ENCODE measurements at places on chromosomes 3 and 15. TPM values are rescaled to one million over a fixed set of nuclear protein-coding genes. Genes with fewer than 3 reads are reported as not detected.
A peak's percentile ranks its signal among the peaks of the same experiment; 100 is the strongest.

SYNPR gene
- total RNA-seq: not detected

CERS3 gene
- 0.12 TPM for total RNA-seq

FHIT gene
- 7.7 TPM for total RNA-seq

GNAT1 gene
- not detected for total RNA-seq

DNA sequence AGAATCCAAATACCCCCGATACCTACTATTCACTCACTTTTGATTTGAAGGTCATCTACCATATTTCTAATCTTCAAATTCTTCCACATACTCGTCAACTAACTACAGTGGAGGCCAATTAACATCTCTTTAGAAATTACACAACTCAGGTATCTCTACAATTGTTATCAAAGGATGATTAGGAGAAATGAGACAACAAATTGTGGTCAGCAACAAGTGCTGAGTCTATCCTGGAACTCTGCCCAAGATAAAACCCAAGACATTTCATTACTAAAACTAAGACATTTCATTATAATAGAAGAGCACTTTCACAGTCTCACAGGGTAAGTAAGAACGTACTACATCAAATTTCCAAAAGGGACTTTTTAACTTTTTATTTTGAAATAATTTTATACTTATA, 100.0 kb downstream of the TBC1D5 start:
- DNase-seq: no peak
- no peak overlapping the region for H3K4me3 ChIP-seq
- no peaks in the 10 kb centered on the region for H3K27me3 ChIP-seq
- no peak overlapping the region for H3K27ac ChIP-seq
- H3K36me3 ChIP-seq: no peaks in the 10 kb centered on the region

GRCh38 chr3:177037241-177037640, 160.0 kb downstream of the TBL1XR1 start:
- H3K4me3 ChIP-seq: no peak overlapping the region
- H3K4me1 ChIP-seq: no peaks in the 10 kb centered on the region
- no peaks in the 10 kb centered on the region for H3K36me3 ChIP-seq
- DNase-seq: no peak
- H3K27me3 ChIP-seq: no peaks in the 10 kb centered on the region

DNA sequence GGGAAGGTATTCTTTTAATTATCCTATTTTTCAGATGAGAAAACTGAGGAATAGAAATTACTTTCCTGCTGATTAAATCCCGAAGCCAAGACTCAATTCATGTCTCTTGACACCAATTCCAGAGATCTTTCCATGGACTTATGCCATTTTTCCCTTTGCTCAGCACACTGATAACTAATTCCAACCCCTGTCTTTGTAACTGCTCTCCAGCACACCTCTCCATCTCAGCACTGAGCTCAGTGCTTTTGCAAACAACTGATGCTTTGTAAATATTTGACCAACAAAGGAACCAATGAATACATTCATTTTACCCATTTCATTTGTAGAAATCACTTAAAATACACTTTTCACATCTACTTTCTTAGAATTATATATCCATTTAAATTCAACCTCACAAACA, 249.1 kb downstream of the IL5RA start:
- no peaks in the 10 kb centered on the region for H3K4me1 ChIP-seq
- H3K27me3 ChIP-seq: no peaks in the 10 kb centered on the region
- no peaks in the 10 kb centered on the region for H3K36me3 ChIP-seq
- H3K27ac ChIP-seq: no peak overlapping the region
- H3K4me3 ChIP-seq: no peak overlapping the region

DNA sequence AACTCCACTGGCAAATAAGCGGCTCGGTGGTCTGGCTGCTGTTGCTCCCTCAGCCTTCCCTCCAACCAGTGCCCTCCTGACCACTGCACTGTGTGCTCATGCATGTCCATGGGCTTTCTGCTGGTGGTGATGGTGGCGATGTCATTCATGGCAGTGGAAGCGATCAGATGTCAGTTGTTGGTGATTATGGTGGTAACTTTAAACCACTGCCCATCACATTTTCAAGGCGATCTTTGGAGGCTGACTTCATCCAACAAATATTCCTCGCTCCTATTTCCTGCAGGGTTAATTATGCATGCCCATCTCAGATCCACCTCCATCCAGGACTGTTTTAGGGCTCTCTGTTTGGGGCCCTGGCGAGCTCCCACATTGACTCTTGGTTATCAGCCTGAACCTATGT, 13.4 kb upstream of the HCN4 start:
- H3K27me3 ChIP-seq: no peaks in the 10 kb centered on the region
- H3K4me3 ChIP-seq: no peak overlapping the region
- no peaks in the 10 kb centered on the region for H3K4me1 ChIP-seq
- no peaks in the 10 kb centered on the region for H3K36me3 ChIP-seq

- DNase-seq: peak; percentile 64
- H3K27ac ChIP-seq: peak overlapping the region; percentile 41
- no peaks in the 10 kb centered on the region for H3K27me3 ChIP-seq
- H3K36me3 ChIP-seq: no peaks in the 10 kb centered on the region
- H3K4me1 ChIP-seq: no peaks in the 10 kb centered on the region
- no peak overlapping the region for H3K4me3 ChIP-seq
Measured at GRCh38 chr3:16665282-16665741, 60.1 kb upstream of the DAZL start.

DNA sequence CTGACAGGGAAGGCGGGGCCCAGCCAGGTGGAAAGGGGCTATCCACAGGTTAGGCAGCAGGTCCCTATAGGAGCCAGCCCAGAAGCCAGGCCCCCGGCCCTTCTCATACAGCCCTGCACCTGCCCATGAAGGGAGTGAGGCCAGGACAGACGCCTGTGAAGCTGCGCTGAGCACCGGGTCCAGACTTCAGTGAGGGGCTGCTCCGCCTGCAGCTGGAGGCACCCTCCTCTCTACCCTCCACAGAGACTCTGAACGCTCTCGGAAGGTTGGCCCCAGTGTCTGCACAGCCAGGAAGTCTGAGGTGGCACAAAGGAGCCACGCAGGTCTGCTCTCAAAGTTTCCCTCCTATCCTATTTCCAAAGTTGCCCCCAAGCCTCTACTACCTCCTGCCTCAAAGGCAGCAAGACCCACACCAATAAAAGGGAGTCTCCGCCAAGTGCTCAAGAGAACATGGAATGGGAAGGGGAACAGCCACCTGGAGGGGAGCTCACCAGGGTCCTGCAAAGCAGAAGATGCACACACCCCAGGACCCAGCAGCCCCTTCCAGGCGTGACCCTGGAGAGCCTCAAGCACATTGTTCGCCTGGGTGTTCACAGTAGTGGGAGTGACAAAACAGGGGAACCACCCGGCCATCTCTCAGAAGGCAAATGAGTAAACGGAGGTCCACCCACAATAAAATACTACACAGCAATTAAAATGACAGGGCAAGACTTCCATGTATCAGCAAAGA, 19.5 kb downstream of the XXYLT1 start:
- no peaks in the 10 kb centered on the region for H3K36me3 ChIP-seq
- H3K4me3 ChIP-seq: no peak overlapping the region
- H3K4me1 ChIP-seq: no peaks in the 10 kb centered on the region
- no peaks in the 10 kb centered on the region for H3K27me3 ChIP-seq
- no peak overlapping the region for H3K27ac ChIP-seq

DNA sequence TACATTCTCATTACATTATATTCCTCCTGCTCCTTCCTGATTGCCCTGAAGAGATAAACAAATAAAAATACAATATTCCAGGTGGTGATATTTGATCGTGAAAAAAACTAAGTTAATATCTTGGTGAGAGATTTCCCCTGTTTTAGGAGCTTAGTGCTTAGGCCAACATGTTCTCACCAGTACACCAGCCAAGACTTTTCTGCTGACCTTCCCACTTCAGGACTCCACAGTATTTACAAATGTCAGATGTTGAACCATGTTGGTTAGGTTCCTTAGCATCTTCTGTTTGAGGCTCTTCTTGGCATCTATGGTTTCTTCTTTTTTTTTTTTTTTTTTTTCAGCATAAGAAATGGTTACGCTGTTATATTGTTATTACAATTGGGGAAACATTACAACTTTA, 247.0 kb downstream of the IL5RA start:
- H3K4me3 ChIP-seq: no peak overlapping the region
- no peaks in the 10 kb centered on the region for H3K36me3 ChIP-seq
- H3K27me3 ChIP-seq: no peaks in the 10 kb centered on the region
- no peak for DNase-seq
- no peaks in the 10 kb centered on the region for H3K4me1 ChIP-seq

GRCh38 chr15:45604326-45604725, 17.1 kb downstream of the BLOC1S6 start:
- H3K4me3 ChIP-seq: no peak overlapping the region
- no peaks in the 10 kb centered on the region for H3K36me3 ChIP-seq
- DNase-seq: no peak

DNA sequence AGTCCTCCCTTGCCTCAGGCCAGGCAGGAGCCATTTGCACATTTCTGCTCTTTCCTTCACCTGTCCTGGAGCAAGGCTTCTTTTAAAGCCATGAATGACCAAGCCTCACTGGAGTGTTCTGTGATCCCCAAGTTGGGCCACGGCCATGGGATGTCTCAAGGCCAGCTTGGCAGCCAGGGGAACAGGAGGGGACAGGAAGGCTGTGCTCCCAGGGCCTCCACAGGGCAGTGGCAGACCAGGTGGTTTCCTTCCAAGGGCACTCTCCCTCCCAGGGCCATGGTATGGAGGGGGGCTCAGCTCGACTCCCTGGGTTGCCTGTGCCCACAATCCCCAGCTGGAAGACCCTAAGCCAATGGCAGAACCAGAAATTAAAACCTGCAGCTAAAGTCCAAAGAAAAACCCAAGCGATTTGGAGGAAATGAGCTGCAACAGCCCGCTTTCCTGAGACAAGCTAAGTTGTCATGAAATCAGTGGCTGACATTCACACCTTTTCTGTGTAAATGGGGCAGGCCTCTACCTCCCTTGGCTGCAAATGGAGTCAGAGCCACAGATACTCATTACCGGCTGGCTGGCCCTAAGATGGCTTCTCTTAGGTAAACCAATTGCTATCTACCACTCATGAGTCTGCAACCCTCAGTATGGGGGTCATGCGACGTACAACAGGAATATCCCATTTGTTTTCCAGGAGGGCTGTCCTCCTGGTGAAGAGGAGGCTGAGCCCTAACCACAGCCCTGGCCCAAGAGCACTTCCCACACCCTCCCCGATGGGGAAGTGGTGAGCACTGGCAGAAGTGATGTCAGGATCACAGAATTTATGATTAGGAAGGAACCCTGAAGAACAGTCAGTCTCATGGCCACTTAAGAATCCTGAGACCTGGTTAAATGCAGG, 83.3 kb downstream of the SNRK start:
- H3K4me3 ChIP-seq: no peak overlapping the region
- DNase-seq: no peak
- H3K27ac ChIP-seq: no peak overlapping the region
- H3K36me3 ChIP-seq: no peaks in the 10 kb centered on the region

DNA sequence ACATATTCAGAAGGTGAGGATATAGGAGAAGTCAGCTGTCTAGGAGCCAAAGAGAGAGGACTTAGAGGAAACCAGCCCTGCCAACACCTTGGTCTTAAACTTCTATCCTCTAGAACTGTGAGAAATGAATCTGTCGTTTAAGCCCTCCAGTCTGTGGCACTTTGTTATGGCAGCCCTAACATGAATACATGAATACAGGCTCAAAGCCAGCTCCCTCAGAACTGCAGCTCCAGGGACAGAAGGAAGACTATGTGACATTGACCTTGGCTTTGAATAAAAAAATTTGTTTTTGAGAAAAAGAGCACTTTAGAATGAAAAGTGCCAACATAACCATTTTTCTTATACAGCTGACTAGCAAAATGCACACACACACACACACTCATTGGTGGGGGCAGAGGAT, 110.9 kb upstream of the ATP2B2 start:
- no peaks in the 10 kb centered on the region for H3K4me1 ChIP-seq
- no peak overlapping the region for H3K27ac ChIP-seq
- H3K36me3 ChIP-seq: no peaks in the 10 kb centered on the region

GRCh38 chr3:108834551-108834950, 12.0 kb downstream of the TRAT1 start:
- H3K27me3 ChIP-seq: no peaks in the 10 kb centered on the region
- no peaks in the 10 kb centered on the region for H3K4me1 ChIP-seq
- no peak for DNase-seq
- no peaks in the 10 kb centered on the region for H3K36me3 ChIP-seq

All from colonic mucosa (tissue), 4 donors.